ENCODE measurements at places on chromosomes 16 and 17. TPM values are rescaled to one million over a fixed set of nuclear protein-coding genes. Genes with fewer than 3 reads are reported as not detected.

DNA sequence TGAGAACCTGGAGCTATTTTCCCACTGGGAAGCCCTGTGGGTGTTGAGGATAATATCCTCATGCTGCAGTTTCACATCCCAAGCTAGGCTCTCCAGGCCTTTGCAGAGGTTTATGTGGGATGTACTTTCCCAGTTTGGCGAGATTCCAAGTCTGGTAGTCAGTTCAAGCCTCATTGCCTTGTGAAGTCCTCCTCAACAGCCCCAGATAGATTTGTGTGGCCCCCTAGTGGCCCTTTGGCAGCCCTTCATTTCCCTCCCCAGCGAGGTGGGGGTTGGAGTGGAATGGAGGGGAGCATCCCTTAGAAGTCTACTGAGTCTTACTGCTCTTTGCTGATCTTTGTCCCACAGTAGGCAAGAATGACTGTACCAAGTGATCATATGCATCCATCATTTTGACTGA is 137.9 kb downstream of the CDH11 start:
- DNase-seq = no peak

DNA sequence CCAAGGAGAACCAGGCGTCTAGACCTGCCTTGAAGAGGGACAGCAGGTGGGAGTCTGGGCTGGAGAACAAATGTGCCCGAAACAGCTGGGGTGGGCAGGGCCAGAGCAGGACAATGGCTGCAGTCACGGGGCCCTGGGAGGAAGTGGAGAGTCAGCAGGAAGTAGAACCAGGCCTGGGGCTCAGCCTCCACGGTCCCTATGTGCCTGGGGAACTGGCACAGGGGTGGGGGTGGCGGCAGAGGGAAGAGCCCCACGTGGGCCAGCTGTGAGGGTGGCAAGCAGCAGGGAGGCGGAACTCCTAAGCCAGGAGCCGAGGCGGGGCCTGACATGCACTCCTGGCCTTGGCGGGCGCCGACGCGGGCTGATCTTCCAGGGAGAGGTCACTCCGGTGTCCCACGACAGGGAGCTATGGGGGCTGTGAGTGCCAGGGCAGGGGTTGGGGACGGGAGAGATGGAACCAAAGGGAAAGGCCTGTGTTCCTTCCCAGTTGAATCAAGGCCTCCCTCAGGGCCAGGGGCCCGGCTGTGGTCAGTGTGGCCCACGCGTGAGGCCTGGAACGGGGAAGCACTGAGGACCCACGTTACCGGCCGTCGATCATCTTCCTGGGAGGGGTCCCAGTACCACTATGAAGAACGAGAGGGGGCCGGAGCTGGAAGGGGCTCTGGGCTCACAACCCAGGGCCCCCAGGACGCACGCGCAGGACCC is 42.7 kb downstream of the TIMM22 start:
- DNase-seq = no peak

- DNase-seq = no peak
These were observed 90.6 kb upstream of the CLEC18A start for GRCh38 chr16:69860233-69861231.

- DNase-seq = no peak
These were observed 1.7 kb downstream of the MLST8 start for GRCh38 chr16:2206780-2207433.

- DNase-seq = no peak
These were observed 33.7 kb downstream of the MARF1 start for GRCh38 chr16:15609286-15609649.

DNA sequence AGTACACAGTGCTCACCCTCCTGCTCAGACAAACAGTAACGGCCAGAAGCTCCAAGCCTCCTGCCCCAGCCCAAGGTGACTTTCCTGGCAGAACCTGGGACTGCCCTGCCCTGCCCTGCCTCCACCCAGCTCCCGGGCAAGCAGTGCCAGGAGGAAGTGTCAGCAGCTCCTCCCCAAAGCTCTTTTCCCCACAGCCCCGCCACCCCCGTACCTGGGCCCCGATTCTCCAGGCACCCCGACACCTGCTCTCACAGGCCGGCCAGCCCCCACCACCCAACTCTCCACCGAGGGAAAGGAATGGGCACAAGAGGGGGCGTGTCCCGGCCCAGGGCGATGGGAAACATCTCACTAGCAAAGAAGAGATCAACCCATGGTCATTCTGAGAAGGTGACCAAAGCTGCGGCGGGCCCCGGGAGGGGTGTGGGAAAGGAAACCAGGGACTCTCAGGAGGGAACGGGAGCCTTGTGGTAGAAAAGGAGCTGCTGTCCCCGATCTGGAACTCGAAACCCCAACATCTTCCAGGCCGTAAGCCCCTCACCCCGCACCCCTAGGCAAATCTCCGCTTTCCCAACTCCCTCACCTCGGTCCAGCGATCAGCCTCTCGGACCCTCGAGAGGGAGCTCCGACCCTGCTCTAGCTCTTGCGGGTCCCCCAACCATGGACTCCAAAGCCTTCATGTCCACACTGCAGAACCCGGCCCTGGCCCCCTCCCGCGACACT is 1.2 kb downstream of the BCAR1 start:
- DNase-seq = no peak

ORC6 gene
- 3.8 TPM for total RNA-seq

- DNase-seq = no peak
These were observed 1.9 kb upstream of the PLEKHG4 start for GRCh38 chr16:67277294-67277998.

PHOSPHO1 gene
- total RNA-seq = under 0.01 TPM

DNA sequence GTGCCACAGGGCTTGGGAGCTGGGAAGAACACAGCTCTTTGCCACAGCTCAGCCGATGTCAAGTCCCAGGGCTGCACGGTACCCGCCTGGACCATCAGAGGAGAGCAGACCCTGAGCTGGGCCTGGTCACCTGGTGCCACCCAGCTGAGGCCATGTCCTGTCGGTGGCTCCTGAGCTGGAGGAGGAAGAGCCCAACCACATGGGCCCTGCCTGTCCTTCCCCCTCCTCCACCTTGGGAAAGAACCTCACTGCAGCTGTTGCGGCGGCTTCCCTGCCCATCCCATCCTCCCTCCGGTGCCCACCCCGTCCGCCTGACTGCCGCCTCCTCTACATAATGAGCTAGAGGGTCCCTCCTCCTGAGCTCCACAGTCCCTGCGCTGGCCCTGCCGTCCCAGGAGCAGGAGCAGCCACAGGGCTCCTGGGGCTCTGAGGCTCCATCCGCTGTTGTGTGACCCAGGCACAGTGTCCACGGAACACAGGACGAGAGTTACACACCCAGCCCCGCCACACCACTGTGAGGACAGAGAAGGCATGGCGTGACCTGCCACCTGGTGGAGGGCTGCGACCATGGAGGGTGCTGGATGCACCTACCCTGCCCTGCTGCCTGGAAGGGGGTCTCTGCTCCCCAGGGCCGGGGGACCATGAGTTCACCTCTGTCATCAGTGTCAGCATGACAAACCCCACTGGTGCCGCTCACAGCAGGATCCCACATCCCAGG is 21.4 kb upstream of the CHMP6 start:
- DNase-seq = peak; percentile 57

SLC13A2 gene
- total RNA-seq = not detected

E4F1 gene
- total RNA-seq = 52.0 TPM

Data from hematopoietic multipotent progenitor cell (in vitro differentiated cells).